Renal cortical epithelial cell (primary cell): ENCODE measurements at places on chromosomes 2 and 18. TPM values are rescaled to one million over a fixed set of nuclear protein-coding genes. Genes with fewer than 3 reads are reported as not detected.

The SERPINB2 gene
- 0.17 TPM in 1 of 2 replicates, not detected in the other for total RNA-seq

The LCT gene
- not detected in 2 replicates for total RNA-seq

The GNAL gene
- 0.87 and 0.94 TPM in 2 replicates for total RNA-seq

The CFAP65 gene
- total RNA-seq, result 0.65 TPM in 1 of 2 replicates, not detected in the other

The CPSF3 gene
- total RNA-seq, result 99.7 and 103 TPM in 2 replicates

The CCDC195 gene
- not detected in 2 replicates for total RNA-seq
